ENCODE measurements at places on chromosomes 7 and 10.

DNA sequence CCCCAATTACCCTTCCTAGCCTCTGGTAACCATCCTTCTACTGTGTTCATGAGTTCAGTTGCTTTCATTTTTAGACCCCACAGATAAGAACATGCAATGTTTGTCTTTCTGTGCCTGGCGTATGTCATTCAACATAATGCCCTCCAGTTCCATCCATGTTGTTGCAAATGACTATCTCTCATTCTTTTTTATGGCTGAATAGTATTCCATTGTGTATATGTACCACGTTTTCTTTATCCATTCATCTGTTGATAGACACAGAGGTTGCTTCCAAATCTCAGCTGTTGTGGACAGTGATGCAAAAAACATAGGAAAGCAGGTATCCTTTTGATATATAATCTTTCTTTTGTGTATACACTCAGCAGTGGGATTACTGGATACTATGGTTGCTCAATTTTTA, 51.2 kb downstream of the RAPGEF5 start:
- no peak for DNase-seq

- no peak for DNase-seq
Measured at GRCh38 chr10:569961-570627, 119.4 kb downstream of the DIP2C start.

DNA sequence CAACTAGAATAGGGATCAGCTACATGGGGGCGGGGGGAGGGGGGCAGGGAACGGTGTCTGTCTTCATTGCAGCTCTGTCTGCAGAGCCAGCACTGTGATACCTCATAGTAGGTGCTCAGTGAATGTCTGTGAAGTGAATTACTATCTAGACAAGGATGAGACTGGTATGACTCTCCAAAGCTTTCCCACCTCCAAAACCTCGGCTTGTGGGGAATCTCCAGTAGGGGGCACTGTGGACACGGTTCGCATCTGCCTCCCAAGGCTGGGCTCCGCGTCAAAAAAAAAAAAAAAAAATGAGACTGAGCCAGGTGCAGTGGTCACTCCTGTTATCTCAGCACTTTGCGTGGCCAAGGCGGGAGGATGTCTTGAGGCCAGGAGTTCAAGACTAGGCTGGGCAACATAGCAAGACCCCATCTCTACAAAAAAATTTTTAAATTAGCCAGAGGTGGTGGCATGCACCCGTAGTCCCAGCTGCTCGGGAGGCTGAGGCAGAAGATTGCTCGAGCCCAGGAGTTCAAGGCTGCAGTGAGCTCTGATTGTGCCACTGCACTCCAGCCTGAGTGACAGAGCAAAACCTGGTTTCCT, 9.6 kb downstream of the TRIM56 start:
- DNase-seq: peak; percentile 64

DNA sequence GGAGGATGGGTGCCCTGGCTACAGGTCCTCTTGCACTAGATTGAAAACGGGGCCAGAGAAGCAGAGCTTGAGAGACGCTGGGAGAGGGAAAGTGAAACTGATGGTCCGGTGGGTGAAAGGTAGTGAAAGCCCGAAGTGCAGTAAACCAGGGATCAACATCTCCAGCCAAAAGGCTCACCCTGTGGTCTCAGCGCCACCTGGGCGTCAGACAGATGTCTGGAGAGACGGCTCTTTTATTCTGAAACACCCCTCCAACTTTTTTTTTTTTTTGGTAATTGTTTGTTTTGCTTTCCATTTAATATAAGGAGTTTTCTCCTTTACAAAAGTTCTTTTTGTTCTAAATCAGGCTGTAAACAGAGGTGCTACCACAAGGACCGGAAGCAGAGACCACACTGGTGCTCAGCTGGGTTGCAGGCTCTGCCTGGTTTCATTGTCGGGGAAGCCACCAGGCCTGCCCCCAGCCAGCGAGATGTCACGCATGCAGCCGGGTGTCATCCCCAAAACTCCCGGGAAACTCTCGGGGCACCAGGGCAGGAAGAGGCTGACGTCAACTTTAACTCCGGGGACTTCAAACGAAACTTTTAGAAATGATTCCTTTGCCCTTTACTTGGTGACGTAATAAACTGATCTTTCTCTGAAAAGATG, 11.2 kb downstream of the IL2RA start:
- no peak for DNase-seq

- DNase-seq: no peak
Measured at GRCh38 chr10:16611037-16611436, 89.4 kb upstream of the C1QL3 start.

- no peak for DNase-seq
Measured at GRCh38 chr7:135403302-135403701, 106.6 kb downstream of the CNOT4 start.

- peak; percentile 20 for DNase-seq
Measured at GRCh38 chr7:151851145-151851751, 25.7 kb downstream of the PRKAG2 start.
